CD4-positive, alpha-beta T cell treated with Interleukin-4 for 4 hours (primary cell): ENCODE measurements at places on chromosomes 2 and 18.
A peak's percentile ranks its signal among the peaks of the same experiment; 100 is the strongest.

DNA sequence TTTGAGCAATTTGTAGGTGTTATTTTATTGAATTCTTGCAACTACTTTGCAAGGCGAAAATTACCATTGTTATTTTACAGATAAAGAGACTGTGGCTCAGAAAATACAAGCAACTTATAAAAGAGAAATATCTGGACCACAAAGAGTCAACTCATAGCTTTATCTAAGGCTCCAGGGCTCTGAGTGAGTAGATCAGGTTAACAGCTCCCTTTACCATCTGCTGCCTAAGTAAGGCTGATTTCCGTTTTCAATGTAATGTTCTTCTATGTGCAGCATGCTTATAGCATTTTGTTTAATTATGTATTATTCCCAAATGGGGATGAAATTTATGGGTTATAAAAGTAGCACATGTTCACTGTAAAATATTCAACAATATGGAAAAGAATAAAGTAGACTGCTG is 299.1 kb upstream of the TNP1 start:
- no peak for DNase-seq

DNA sequence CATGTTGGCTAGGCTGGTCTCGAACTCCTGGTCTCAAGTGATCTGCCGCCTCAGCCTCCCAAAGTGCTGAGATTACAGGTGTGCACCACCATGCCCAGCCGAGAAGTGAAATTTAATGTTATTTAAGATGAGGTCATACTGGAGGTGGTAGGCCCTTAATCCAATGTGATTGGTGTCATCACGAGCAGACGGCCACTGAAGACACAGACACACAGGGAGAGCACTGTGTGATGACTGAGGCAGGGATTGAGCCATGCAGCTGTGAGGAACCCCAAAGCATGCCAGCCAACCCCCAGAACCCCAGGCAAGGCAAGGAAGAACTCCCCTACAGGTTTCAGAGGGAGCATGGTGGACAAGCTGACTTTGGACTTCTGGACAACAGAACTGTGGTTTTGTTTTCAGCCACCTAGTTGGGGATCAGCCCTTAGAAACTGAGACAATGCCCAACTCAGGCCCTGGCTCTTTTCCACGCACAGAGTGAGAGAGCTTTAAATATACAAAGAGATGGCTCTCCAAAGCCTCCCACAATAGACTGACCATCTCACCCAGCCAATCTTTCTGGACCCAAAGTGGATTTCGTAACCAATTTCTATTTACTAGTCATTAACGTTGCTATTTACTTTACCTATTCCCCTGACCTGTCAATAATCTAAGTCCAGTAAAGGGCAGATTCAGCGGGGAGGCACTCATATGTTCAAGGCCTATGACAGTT is 34.2 kb downstream of the TBC1D8 start:
- no peak for DNase-seq

GRCh38 chr2:197348721-197349360 is 38.3 kb upstream of the ANKRD44 start:
- DNase-seq: no peak

- DNase-seq: no peak
Measured at GRCh38 chr2:231521-232185, 32.2 kb downstream of the SH3YL1 start.

GRCh38 chr2:219230059-219230540 is 494 bp downstream of the ANKZF1 start:
- DNase-seq: no peak

GRCh38 chr2:120440521-120441350 is 94.8 kb downstream of the INHBB start:
- no peak for DNase-seq

- DNase-seq: no peak
Measured at GRCh38 chr18:29652797-29653196, 1389.7 kb downstream of the DSC3 start.

DNA sequence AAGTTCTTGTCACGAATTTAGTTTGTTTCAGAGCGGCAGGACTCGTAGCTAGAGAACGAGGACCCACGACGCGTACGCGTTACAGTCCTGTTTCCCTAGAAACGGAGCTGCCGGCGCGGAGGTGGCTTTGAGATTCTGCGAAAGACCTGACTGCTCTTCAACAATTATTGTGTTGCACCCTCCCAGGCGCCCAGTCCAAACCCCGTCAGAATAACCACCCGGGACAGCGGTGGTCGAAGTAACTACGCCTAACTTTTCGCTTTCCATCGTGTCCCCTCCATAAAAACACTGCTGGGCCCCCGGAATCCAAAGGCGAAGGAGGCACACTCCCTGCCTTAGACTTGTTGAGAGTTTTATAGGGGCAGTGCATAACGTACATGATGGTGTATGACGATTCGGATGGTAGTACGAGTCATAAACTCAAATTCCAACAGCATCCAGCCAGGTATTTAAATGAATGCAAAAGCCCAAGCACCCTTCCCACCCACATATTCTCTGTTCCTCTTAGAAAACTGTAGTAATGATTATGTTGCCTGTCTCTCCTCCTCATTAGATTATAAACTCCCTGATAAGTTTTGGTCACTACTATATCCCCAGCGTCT is 651 bp upstream of the STAM2 start:
- peak; percentile 3 for DNase-seq

DNA sequence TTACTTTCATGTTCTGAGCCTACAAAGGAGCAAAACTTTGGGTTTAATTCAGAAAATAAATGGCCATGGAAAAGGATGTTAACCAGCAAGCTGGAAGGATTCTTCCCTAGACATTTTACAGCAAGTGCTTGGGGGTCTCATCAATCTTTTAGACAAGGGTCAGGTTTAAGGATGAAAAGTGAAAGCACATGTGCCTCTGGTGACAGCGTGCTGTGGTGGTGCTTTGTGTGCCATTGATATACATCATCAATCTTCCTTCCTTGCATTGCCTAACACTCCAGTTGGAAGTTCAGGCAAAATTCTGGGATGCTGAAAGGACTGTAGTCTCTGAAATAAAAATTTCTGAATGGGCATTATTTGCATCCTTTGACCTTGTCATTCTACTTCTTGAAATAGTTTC is 171.2 kb downstream of the KCNE4 start:
- no peak for DNase-seq

GRCh38 chr2:78928502-78928901 is 97.0 kb upstream of the REG3G start:
- DNase-seq: no peak

DNA sequence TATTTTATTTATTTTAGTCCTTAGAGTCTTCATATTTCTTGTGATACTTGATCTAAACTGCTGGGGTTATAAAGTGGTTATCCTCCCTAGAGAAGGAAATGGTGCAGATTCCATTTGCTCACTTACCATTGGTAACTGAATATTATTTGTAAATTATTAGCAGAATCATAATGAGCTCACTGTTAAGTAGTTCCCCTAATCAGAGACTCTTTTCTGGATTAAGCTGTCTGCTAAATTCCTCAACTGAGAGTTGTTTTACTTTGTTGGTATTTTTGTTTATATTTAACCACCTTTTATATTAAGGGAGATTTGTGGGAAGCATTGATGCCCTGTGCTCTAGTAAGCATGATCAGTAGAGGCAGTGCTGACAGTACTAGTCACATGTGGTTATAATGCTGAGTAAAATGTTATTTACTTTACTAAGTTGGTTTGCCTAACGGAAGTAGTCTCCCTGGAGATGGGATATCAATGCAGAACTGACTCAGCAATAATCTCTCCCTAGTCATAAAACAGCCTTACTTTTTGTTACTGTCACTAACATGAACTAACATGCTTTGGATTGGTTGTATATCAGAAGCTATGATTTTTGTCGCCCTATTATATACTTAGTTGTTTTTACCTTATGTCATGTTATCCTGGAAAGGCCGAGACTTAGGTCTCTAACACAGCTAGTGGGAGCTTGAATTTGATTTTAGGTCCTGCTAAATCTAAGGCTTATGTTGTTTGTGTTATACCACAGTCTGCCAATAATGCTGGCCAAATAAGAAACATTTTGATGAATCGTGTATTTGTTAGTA is 166.7 kb downstream of the MCFD2 start:
- no peak for DNase-seq

DNA sequence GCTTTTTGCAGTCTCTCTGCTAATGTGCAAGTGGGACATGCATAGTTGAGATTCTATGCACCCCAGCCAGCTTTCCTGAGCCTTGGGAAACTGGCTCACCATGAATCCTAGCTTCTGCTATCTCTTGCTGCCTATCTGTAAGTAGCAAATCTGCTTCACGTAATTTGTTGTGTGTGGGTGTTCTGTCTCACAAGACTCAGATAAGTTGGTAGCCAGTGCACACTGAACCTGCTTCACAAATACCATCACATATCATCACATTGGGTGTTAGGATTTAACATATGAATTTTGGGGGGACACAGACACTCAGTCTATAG is 13.9 kb upstream of the VRK2 start:
- DNase-seq: no peak

- DNase-seq: no peak
Measured at GRCh38 chr2:189952536-189953109, 109.9 kb downstream of the MSTN start.

DNA sequence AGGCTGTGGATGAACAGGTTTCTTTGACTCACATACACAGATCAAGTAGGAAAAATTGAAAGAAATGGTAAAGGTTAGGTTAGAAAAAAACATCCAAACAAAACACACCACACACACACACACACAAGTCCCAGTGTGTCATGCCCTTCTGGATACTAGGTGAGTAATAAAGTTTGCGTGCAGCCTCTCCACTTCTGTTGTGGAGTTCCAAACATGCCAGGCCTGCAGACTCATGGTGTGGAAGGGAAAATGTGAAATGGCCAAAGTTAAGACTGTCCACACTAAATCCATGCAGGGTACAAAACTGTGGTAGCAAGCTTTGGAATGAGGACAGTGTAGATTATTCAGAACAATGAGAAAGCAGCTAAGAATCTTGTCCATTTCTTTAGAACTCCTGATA is 114.6 kb downstream of the IKZF2 start:
- DNase-seq: no peak

DNA sequence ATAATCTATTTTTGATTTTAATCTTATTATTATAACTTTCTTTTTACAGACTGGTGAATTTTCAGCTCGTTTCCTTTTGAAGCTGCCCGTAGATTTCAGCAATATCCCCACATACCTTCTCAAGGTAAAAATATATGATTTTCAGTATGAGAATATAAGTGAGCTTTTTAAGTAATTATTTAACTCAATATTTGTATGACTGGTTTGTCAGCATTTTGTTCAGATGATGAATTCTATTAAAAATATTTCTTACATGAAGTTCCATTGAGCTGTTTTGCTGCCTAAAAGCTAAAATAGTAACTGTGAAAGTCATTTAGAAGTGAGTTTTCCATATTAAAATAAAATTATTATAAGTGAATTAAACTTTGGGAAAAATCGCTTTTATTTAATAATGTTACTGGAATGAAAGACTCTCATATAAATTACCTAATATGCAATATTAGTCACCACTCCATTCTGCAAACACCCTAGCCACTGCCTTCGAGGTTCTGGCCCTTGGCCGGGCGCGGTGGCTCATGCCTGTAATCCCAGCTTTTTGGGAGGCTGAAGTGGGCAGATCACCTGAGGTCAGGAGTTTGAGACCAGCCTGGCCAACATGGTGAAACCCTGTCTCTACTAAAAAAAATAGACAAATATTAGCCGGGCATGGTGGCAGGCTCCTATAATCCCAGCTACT is 155.3 kb downstream of the BABAM2 start:
- no peak for DNase-seq

DNA sequence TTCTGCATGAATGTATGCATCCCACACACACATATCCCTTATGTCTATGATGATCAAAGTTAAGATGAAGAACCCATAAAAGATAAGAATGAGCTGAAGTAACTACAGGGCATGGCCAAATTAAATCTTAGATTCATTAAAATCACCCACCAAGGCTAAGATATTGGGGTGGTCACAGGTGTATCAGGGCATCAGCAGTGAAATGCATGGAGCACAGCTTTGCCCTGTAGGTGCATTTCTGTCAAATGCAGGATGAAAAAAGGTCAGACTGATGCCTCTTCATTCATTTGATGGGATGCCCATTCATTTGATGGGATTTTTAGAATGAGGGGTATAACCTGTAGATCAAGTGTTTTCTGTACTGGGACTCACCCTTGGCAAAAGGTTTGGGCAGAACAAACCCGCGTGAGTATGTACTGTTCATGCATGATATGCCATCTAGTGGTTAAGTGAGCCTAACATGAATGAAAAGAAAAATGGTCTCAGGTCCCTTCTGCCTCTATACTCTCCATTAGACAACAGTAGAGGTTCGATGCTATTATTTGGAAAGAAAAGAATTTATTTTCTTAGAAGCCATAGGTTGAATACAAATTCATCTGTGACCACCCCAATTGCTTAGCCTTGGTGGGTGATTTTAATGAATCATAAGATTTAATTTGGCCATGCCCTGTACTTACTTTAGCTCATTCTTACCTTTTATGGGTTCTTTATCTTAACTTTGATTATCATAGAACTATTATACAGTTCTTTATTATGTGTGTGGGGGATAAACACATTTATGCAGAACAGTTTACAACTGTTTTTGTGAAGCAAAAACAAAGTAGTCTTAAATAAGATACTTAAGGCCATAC is 43.2 kb upstream of the NOSTRIN start:
- peak; percentile 54 for DNase-seq

GRCh38 chr2:96927405-96928171 is 57.7 kb upstream of the SEMA4C start:
- DNase-seq: no peak

GRCh38 chr2:167134381-167135072 is 246.2 kb downstream of the XIRP2 start:
- DNase-seq: no peak

DNA sequence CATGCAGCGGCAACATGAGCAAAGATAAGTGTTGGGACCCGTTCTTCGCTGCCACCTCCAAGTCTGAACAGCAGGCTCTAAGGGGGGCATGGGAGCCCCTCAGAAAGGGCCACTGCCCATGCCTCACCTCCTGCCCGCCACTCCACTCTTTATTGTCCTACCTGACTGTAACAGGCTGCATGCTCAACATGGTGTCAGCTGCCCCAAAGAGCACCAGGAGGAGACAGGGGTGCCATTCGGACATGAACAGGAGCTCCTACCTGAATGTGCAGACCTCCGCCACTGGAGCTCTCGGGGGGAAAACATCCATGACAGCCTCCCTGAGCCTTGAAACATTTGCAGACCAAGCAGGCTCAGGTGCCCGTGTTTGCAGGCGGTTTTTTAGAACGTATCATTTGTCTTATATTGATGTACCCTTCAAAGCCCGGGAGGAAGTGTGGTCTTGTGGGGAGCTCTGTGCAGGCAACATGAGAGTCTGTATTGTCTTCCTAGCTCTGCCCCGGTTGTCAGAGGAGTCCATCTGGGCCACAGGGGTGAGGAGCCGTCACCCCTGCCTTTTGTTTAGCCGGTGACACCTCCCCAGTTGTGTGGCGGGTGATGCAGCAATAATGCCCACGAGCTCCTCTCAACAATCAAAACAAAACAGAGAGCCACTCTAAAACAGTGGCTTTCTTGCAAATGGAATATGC is 35.1 kb upstream of the CD8A start:
- peak; percentile 87 for DNase-seq

- no peak for DNase-seq
Measured at GRCh38 chr2:99279969-99280695, 20.9 kb downstream of the LYG1 start.

- DNase-seq: no peak
Measured at GRCh38 chr2:20187331-20187730, 37.6 kb downstream of the SDC1 start.
